HT1080 (cell line): ENCODE measurements at places on chromosomes 11 and 22. TPM values are rescaled to one million over a fixed set of nuclear protein-coding genes. Genes with fewer than 3 reads are reported as not detected.

DNA sequence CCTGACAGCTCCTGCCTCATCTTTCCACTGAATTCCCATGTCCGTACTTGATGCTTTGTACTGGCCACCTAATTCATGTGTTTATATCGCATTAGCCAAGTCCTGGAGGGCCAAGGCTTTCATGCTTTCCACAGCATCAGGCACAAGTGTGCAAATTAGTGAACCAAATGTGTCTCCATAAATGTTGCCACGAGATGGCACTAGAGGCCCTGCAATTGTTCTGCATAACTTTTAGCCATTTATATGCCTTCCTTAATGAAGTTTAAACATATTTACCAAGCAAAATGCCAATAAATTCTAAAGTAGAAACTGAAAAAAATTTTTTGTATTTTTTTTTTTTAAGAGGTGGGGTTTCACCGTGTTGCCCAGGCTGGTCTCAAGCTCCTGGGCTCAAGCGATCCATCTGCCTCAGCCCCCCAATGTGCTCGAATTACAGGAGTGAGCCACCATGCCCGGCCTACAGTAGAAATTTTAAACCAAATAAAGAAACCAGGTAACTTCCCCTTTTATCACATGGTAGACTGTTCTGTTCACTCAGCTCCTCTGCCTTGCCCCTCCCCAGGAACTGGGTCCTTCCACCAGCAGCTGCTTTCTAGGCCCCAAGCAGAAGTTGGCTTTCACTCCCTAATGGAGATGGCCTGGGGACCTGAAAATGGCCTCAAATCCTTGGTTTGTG, 20.8 kb upstream of the IL18BP start:
- DNase-seq, result peak; percentile 33

DNA sequence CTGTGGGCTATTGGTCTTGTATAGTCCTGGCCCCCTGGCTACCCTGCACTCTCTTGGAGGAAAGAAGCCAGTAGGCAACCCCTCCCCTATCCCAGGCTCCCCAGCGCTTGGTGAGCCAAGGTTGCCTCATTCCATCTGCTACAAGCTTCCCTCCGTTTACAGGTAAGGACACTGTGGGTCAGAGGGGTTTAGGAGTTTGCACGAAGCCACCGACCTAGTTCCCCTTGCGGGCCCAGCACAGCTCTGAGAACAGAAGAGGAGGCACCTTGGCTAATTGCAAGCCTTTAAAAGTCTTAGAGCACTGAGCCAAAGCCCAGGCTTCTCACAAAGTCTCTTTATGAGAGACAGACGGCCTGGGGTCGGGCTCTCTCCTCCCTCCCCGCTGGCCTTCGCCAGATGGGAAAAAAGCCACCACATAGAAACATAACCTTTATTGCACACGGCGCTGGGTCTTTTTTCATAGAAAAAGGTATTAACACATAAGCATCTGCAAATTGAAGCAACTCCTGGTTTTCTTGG, 99.8 kb downstream of the CEP164 start:
- no peak for DNase-seq

DNA sequence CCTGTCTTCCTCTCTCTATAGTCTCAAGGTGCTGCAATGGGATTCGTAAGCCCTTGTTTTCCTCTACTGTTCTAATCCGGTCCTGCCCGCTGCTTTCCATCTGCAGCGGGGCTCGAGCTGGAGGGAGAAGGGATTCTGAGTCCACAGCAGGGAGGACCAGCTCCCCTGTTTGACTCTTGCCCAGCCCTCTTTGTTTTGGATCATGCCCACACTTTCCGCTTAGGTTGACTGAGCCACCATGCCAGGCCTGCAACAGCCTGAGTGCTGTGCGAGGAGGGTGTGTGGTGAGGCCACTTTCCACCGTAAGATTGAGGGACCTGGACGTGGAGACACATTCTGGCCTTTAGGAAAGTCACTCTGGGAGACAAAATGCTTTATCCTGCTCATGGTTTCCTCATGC, 58.3 kb downstream of the CEP164 start:
- no peak for DNase-seq

- no peak for DNase-seq
Observed at GRCh38 chr22:47112582-47112965, 350.1 kb downstream of the TBC1D22A start.

OR10G8 gene
- not detected in 2 replicates for total RNA-seq

- peak; percentile 56 for DNase-seq
Observed at GRCh38 chr11:64268893-64269539, 15.4 kb downstream of the BAD start.

DNA sequence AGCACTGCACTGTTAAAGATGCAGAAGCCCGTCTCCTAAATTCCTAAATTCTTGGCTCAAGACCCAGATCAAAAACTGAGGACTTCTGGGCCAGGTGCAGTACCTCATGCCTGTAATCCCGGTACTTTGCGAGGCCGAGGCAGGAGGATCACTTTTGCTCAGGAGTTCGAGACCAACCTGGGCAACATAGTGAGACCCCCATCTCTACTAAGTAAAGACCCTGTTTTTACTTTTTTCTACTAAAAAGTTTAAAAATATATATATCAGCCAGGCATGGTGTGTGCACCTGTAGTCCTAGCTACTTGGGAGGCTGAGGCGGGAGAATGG, 29.7 kb downstream of the PDGFB start:
- DNase-seq, result no peak

H19 gene
- 0.21 and 0.27 TPM in 2 replicates for total RNA-seq

SCGB1C1 gene
- total RNA-seq, result not detected in 2 replicates

GRCh38 chr11:120079750-120080610, 57.9 kb downstream of the TRIM29 start:
- DNase-seq, result no peak

DNA sequence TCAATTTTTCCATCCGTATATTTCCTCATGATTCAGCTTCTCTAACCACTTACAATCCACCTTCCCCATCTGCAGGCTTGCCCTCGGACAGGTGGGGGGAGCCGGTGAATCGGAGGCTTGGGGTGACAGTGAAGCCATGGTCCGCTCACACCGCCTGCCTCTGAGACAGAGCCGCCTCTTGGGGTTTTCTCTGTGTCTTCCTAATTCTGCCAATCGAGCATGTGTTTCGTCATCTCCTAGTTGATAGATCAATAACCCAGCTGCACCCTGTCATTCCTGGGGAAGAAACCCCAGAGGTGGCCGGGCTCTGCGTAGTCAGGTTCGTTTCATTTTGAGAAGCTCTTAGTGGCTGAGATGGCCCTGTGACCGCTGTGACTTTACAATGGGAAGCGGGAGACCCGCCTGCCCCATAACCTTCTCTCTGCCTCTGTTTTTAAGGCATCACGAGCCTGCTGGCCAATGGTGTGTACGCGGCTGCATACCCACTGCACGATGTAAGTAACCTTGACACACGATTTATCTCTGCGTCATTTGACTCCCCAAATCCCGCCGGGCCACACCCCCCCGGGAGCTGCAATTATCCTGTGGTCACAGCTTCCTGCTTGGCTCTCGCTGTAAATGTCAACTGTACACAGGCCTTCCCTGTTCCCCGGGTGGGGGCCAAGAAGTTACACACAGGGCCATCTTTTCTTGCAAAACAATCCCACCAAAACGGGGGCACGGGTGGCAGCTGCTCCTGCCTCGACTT, 33.3 kb downstream of the ANO1 start:
- DNase-seq, result peak; percentile 78

HTATIP2 gene
- 0.13 and 0.18 TPM in 2 replicates for total RNA-seq

DNA sequence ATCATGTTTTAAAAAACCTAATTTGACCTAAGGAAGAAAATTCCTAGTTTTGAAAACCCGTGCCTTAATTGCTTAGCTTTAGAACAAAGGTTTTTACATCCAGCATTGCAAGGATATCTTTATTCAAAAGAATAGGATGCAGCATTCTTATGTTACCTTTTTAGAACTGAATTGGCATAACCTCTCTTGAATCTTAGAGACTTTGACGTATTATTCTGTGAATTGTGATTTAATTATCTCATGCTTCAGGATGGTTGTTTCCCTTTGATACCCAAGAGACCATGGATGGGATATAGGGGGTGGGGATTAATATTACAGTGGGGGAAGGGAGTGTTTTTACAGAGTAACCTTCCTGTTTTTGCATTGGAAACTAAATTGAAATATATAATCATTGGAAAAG, 49.4 kb downstream of the ARHGEF12 start:
- DNase-seq, result no peak

SLC22A6 gene
- total RNA-seq, result not detected in 2 replicates

DNA sequence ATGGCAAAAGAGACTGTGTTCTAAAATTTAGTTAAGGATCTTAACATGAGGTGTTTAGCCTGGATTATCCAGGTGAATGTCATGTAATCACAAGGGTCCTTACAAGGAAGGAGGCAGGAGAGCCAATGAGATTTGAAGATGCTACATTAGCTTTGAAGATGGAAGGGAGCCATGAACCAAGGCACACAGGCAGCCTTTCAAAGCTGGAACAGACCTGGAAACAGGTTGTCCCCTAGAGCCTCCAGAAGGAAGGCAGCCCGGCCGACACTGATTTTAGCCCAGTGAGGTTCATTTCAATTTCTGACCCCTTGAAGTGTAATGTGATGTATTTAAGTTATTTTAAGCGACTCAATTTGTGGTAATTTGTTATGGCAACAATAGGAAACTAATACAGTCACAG, 195.3 kb upstream of the MTMR2 start:
- DNase-seq, result no peak

DNA sequence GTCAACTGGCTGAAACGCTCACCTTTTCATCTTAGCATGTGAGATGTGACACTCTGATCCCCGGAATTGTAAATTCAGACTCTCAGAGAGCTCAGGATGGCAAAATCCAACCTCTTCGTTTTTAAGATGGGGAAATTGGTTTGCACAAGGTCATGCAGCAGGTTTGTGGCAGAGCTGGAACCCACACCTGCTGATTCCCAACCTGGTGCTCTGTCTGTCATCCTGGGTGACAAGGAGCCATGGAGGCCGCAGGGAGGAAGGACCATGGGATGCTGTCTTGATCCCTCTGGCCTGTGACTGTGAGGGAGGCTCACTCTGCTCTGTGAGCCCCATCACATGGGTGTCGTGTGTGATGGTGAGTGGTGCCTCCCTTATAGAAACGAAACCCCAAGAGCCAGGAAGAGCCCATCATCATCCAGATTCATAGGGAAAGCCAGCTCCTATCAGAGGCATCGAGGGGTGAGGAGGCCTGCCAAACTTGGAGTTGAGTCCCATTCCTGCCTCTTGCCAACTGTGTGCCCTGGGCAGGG, 87.4 kb upstream of the SYT13 start:
- no peak for DNase-seq

DNA sequence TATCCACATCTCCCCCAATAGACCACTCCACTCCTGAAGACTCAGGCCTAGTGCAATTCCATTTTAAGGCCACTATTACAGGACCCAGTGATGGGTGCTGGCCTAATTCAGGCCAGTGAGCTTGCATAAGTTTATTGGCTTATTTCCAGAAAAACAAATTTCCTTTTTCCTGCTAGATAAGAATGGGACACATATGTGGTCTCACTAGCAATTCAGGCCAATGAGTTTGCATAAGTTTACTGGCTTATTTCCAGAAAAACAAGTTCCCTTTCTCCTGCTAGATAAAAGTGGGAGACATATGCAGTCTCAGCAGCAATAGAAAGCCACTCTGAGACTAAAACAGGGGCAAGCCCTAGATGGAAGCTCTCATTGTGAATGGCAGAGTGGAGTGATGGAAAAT, 22.4 kb downstream of the ADM start:
- no peak for DNase-seq

MAP6 gene
- total RNA-seq, result 0.10 and 0.40 TPM in 2 replicates
